ENCODE measurements at places on chromosomes 12 and 14. TPM values are rescaled to one million over a fixed set of nuclear protein-coding genes. Genes with fewer than 3 reads are reported as not detected.

Gene CD27
- not detected for total RNA-seq

Gene MMP19
- 9.0 TPM for total RNA-seq

- DNase-seq, result peak; percentile 50
Measured at GRCh38 chr14:90381999-90382451, 14.8 kb upstream of the CALM1 start.

DNA sequence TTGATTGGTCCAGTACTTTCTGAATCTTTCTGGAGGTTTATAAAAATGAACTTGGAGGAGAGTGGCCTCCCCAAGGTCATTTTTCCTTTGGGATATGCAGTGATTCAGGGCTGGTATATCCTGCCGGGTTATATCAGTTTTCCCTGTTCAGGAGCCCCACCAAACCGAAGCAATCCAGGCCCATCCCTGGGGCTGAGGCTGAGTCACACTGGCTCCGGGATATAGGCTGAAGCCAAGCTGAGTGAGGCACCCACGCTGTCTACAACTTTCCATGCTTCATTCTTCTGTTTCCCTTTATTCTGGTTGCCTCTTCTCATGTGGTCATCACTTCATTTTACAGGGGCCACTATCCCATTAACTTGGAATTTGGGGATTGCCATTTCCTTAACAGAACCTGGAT is 3.4 kb downstream of the SSPN start:
- peak; percentile 87 for DNase-seq

GRCh38 chr12:131046813-131047788 is 93.4 kb downstream of the ADGRD1 start:
- DNase-seq, result peak; percentile 44

GRCh38 chr12:102990419-102990818 is 32.9 kb downstream of the ASCL1 start:
- no peak for DNase-seq

GRCh38 chr14:105525326-105525725 is 1.1 kb upstream of the TMEM121 start:
- DNase-seq, result no peak

Gene LBHD2
- total RNA-seq, result not detected

- DNase-seq, result no peak
Measured at GRCh38 chr12:99024191-99024590, 379.1 kb downstream of the APAF1 start.

DNA sequence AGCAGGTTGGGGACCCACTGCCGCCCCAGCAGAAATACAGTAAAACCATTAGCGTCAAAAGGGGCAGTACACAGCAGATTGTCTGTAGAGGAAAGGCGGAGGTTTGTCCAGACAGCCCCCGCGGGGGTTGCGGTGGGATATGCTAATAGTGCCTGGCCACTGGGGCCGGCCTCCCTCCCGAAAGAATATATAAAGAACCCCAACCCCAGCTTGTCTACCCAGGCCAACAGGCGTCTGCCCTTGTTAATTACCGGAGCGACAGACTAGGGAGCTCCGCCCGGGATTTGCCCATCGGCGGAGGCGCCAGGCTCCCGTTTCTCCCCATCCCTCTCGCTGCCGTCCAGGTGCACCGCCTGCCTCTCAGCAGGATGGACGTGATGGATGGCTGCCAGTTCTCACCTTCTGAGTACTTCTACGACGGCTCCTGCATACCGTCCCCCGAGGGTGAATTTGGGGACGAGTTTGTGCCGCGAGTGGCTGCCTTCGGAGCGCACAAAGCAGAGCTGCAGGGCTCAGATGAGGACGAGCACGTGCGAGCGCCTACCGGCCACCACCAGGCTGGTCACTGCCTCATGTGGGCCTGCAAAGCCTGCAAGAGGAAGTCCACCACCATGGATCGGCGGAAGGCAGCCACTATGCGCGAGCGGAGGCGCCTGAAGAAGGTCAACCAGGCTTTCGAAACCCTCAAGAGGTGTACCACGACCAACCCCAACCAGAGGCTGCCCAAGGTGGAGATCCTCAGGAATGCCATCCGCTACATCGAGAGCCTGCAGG is at the start of gene MYF5:
Gene MYF5 (plus strand): TSS at position 217 of the 774 bp plus-strand sequence. CDS start 152 bp downstream, at position 369.
- no peak for DNase-seq

- DNase-seq, result peak; percentile 89
Measured at GRCh38 chr12:112978163-112979040, at the start of gene OAS2. OAS2 (plus strand) TSS chr12:112978519; CDS start chr12:112978609, 90 bp downstream.

GRCh38 chr12:98808243-98808875 is 163.3 kb downstream of the APAF1 start:
- no peak for DNase-seq

DNA sequence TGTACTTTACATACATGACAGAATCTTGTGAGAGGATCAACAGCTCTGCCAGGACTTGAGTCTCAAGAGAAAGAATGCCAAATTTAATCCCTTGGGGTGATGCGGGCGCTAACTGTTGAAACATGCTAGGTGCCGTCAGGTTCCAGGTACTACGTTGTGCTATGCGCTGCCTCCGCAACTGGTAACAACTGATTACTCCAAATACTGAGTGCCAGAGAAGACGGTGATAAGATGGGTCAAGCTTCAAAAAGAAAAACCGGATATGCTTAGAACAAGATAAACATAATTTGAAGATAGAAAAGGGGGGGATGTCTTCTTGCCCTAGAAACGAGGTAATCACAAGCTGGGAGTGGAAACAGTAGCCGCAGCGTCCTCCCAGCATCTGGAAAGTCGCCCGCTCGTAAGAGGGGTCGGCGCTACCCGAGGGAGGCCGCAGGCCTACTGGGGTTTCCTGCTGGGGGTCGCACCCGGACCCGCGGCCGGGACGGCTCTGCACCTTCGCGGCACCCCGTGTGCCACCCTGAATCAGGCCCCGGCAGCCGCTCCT is 678 bp downstream of the ZBTB25 start:
- DNase-seq, result peak; percentile 63

- DNase-seq, result no peak
Measured at GRCh38 chr12:117041798-117042170, 57.4 kb downstream of the TESC start.

- no peak for DNase-seq
Measured at GRCh38 chr14:51872396-51872795, 12.0 kb downstream of the GNG2 start.

GRCh38 chr12:53200458-53201176 is 6.4 kb downstream of the ITGB7 start:
- DNase-seq, result no peak

Gene SLC39A5
- not detected for total RNA-seq

Gene SALL2
- total RNA-seq, result 4.1 TPM

DNA sequence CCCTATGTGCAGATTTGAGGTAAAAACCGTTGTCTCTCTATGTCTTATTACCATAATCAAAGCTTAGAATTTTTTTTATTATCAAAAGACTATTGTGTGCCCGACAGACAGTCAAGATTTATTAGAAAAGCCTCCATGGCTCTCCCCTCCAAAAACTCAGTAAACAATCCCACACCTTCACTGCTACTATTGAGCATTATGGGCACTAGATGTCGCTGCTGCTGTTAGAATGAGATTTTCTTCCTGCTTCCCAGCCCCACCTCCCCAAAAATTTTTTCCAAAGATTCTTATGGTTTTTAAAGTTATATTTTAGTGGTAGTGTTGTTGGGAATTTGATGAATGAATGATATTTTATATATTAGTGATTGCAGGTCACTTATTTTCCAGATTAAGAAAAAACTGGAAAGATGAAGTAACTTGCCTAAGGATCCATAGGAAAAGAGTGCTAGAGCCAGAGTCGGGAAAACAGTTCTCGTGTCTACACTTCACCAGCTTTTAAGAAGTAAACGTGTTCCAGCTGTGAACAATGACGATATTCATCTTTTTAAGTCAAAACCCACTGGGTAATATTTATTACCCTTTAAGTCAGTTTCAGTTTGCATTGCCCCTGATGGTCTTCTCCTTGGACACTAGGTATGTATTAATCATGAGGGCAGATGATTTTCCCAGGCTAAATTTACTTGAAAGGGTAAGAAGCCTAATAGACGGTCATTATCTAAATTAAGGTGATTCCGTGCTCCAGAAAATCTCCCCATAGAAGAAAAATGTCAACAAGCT is 12.2 kb upstream of the FOXG1 start:
- DNase-seq, result no peak

GRCh38 chr12:96136161-96136560 is 58.0 kb upstream of the ELK3 start:
- DNase-seq, result peak; percentile 23

Gene CIROP
- not detected for total RNA-seq

GRCh38 chr12:123494124-123494851 is 36.3 kb downstream of the SNRNP35 start:
- no peak for DNase-seq

Gene TPH2
- not detected for total RNA-seq

Gene RHEBL1
- total RNA-seq, result 1.9 TPM

DNA sequence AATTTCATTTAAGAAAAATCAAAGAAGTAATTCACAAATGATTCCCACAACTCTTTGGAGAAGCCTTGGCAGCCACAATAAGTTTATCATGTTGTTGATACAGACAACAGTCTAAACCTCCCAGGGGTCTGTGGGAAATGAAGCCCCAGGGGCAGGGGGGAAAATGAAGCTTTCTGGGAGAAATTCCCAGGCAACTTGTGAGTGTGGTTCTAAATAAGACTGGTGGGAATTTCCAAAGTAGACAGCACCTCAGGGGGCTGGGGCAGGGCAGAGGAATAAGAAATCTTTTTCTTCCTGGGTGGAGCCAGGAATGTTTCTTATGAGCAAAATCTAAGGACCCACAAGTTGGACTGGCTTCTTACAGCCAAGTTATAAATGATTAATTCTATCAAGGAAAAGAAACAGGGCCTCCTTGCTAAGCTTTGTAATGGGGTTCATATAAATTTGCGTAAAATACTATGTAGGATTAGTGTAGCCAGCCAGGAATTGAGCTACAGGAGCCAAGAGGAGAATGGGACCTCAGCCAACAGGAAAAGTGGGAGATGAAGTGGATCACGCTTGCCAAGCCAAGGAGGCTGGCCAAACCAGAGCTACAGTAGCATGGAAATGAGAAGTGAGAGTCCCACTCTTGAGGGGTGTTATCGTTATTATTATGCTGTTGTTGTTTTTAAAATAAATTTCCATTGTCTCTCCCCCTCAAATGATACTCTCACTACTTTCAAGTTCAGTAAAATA is 182.9 kb upstream of the FAR2 start:
- no peak for DNase-seq

Gene DAO
- not detected for total RNA-seq

DNA sequence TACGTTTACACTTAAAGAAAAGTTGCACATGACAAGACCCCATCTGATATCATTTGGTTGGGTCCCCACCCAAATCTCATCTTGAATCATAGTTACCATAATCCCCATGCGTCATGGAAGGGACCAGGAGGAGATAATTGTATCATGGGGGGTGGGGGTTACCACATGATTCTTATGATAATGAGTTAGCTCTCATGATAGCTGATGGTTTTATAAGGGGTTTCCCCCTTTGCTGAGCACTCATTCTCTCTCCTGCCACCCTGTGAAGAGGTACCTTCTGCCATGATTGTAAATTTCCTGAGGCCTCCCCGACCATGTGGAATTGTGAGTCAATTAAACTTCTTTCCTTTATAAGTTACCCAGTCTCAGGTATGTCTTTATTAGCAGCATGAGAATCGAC is 60.3 kb downstream of the PHLDA1 start:
- no peak for DNase-seq

Gene PDZRN4
- total RNA-seq, result 1.8 TPM

Gene GUCY2C
- 1.3 TPM for total RNA-seq

DNA sequence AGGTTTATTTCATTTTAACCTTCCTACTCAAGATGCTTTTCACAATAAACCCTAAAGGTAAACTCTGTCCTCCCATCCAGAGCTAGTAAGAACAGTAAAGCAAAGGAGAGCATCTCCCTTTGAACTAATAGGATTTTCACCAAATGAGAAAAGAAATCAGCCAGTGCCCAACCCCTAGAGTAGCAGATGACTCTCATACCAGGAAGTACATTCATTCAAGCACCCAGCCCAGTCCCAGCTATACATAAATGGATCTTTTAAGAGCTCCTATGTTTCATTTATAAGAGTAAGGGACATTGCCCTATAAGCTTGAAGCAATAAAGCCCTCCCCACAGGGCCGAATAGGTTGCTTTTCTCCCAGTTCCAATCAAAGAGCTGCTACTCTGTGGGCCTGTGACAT is 7.6 kb downstream of the BAZ2A start:
- no peak for DNase-seq

DNA sequence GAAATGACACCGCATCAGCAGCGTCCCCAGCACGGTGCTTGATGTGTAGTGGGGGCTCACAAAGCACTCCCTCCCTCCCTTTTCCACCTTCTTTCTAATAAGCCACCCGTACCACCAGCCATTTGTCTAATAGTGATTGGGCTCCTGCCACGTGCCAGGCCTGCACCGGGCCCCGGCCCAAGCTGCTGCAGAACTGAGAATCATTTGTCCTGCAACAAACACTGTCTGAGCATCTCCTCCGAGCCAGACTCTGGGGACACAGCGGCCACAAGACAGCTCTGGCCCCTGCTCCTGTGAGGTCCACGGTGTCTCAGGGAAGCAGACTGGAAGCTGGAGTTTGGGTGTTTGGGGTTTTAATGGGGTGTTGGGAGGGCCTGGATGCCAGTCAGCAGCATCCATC is 43.9 kb downstream of the MVK start:
- DNase-seq, result no peak

- no peak for DNase-seq
Measured at GRCh38 chr14:89479802-89480201, 62.8 kb upstream of the FOXN3 start.

GRCh38 chr14:30156571-30156970 is 228.9 kb upstream of the PRKD1 start:
- DNase-seq, result no peak

DNA sequence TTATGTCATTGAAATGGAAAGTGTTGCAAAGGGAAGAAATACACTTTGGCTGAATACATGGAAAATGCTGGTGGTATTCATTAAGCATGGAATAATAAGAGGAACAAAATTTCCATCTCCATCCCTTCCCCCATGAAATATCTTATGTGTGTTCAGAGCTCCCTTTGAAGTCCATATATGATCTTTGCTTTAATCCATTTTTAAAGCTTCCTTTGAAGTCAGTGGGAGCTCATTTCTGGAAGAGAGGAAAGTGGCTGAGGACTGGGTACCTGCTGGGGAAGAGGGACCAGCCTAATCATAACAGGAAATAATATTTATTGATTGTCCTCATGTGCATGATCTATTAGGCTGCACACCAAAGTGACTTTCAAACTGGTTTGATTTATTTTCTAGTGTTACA is 49.2 kb downstream of the AKAP6 start:
- no peak for DNase-seq

DNA sequence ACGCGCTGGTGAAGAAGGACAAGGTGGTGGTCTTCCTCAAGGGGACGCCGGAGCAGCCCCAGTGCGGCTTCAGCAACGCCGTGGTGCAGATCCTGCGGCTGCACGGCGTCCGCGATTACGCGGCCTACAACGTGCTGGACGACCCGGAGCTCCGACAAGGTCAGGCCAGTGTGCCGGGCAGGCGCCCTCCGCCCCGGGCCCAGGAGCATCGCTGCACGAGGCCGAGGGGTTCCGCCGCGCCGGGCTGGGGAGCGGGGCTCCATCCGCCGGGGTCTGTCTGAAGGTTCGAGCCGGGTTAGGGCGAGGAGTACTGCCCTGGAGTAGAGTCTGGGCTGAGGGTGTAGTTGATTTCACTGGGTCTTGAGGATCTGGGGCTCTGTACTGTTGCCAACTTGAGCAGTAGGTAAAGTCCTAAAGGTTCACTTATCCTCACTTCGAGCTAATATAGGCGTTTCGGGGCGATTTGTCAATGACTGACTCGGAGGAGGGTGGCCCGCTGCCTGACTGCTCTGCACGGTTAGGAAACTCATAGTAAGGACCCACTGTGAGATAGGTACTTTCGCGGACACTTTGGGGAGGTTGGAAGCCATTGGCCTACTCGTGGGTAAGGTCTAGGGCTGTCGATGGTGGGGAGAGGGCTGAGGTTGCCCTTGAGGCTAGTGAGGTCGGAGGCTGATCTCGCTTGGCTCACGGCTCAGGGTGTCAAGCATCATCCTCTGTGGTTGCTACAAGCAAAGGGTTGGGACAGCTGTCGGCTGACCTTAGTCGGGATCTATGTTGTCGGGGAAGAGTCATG is 574 bp downstream of the GLRX5 start:
- DNase-seq, result no peak

All from lower leg skin (tissue), 4 donors.